Left kidney (tissue), 8 donors: ENCODE measurements at places on chromosomes 2 and 18.

- DNase-seq, result no peak
These were observed 4.4 kb downstream of the XRCC5 start for GRCh38 chr2:216113572-216113971.

DNA sequence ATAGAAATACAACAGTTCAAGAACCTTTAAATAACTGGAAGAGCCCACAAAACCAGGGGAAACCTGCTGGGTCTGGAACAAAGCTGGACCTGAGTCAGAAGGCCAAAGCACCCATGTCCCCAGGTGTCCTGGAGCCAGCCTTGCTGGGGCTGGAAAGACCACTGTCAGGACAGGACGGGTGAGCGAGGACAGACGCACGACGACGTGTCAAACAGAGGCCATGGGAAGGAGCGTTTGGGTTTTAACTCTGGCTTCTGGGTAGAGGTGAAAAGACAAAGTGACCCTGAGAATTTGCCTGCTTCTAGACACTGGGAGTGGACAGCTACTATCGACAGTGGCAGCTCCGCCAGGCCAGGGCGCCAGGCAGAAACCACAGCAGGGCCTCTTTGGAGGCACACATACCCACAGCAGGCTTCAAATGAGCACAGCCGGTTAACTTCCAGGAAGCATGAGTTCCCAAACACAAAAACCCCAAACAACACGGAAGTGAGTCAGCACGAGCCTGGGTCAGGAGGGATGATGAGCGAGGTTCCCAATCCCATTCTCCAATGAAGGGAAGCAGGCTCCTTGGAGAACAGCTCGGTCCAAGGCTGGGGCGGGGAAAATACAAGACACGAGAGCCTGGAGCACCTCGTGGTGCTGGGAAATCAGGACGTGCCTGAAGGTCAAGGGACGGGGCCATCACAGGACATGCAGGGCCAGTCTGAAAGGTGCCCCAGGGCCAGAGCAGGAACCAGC lies 208.0 kb downstream of the TWIST2 start:
- no peak for DNase-seq

- no peak for DNase-seq
These were observed 47.3 kb downstream of the WDFY1 start for GRCh38 chr2:223897669-223898330.

DNA sequence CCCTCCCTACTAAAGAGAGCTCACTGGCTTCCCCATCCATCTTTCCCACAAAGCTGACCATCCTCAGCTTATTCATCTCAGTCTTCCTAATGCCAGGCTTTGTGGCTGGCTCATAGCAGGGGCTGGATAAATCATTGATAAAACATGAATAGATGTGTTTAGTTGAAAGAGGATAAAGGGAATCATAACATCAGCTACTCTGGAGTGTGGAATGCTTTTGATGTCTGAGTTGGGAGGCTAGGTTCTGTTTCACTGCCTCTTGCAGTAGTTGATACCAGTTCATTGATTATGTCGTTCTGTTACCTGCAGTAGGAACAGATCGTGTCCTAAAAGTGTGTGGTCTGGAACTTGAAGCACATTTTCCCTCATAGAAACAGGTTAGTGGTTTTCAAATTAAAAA lies 66.3 kb upstream of the HK2 start:
- no peak for DNase-seq

DNA sequence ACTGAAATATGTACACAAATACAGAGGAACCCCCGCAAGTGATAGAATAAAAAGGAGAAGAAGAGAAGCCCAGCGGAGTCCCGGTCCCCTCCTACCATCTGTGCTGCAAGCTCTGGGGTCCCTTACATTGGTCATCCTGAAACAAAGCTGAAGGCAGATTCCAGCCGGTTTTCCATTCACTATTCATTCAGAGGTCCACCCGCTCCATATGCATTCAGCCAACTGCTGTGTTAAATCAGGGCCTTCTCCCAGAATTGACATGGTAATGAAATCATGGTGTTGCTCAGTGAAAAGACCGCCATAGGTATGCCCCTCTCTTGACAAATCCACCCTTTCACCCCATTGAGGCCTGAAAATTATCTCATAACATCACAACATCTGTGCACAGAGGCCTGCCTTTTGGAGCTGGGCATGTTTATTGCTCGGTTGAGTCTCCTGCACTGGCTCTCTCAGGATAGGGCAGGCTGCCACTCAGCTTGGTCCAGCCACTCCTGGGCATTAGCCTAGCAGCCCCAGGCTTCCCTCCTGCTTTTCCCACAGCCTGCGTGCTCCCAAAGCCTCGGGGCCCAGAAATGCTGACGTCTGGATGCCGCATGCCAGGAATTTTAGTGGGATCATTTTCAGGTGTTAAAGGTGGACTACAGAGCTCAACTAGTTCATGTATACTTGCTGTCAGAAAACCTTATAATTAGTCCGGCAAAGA lies 39.3 kb upstream of the ID2 start:
- DNase-seq, result no peak

DNA sequence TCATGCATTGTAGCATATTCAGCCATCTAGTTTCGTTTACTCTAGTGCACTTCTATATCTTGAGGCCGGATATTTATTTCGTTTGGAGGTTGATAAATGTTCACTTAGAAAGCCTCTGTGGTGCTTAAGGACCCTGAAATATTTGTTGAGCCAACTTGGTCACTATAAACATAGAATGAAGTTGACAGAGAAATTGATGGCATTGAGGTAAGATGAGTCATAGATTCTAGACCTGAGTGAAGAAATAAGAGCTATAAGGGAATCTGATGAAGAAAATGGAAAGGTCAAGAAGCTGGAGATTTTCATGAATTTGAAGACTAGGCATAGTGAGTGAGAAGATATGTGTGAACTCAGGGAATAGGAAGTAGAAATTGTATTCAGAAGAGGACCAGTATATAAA lies 35.9 kb downstream of the EPC2 start:
- DNase-seq, result no peak

DNA sequence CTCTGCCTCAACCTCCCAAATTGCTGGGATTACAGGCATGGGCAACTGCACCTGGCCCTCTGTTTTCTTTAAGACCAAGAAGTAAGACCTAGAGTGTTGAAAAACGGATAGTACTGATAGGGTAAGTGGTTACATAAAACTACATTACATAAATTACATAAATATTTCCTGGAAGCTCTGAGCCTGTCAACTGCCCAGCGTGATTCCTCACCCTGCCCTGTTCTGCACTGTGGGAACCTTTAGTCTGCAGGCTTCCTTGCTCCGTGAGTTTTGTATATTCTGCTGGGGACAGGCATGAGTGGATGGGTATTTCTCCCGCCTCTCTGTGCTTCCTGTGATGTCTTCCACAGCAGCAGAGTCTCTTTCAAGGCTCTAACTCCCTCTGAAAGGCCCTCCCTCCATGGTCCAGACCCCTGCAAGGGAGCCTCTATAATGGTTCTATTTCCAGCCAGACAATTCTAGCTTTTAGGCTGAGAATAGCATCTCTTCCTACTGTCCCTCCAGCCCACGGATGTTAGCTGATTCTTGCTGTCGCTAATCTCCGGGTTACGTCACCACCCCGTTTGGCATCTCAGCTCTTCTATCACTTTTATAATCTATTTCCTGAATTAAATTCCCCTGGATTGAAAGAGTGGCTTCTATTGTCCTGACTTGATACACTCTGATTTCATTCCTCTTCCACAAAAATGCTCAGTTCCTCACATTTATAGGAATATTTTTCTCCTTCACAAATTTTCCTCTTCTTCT lies 49.5 kb upstream of the PLEKHM3 start:
- no peak for DNase-seq

DNA sequence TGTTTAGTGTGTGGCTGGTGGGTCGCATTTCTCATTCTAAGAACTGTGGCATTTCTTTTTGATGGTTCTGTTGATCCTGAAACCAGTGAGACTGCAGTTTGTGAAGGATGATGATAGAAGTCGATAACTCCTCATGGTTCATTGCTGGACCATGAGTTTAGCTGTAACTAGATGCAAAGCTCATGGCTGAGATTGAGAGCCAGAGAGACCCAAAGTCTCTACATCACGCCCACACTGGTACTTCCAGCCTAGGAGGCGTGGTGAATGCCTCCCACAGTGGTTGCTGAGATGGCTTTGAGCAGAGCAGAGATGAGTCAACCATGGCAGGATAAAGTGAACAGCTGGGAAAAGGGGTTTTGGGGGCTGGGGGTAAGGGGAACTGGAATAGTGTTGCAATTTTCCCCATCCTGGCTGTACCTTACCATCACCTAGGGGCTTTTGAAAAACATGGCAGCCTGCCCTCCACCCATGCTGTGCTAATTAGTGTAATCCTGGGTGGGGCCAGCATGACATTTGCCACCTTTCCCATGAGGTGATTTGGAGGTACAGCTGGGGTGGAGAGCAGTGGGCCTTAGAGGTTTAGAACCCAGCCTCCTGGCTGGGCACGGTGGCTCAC lies 24.1 kb downstream of the INPP4A start:
- DNase-seq, result no peak

- DNase-seq, result no peak
These were observed 102.2 kb downstream of the MSTN start for GRCh38 chr2:189960346-189960745.

DNA sequence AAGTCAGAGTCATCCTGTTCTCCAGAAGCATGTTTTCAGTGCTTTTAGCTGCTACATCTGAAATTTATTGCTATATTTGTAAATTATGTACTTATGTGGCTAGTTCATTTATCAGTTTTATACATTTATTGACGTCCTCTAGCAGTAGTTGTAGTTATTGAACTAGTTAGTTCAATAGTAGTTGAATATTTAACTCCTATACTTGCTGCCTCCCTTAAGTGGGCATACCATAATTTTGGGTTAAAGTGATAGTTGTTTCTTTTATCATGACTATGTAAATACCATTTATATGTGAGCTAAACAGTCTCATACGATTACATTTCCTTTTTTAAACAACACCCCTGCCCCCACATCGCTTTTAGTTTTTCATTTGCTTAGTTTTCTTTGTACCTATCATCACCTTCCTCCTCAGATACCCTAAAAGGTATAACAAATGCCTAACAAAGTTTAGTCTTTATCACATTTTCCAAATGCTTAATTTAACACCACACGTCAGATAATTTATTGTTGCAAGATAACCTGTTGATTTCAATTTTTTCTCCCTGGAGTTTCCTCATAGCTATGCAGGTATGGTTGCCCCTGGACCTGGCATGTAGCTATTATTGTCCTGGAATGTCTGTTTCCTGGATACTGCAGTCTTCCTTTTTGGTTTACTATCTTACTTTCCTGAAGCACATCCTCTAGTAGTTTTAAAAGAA lies 8.8 kb downstream of the MAP4K4 start:
- DNase-seq, result no peak

DNA sequence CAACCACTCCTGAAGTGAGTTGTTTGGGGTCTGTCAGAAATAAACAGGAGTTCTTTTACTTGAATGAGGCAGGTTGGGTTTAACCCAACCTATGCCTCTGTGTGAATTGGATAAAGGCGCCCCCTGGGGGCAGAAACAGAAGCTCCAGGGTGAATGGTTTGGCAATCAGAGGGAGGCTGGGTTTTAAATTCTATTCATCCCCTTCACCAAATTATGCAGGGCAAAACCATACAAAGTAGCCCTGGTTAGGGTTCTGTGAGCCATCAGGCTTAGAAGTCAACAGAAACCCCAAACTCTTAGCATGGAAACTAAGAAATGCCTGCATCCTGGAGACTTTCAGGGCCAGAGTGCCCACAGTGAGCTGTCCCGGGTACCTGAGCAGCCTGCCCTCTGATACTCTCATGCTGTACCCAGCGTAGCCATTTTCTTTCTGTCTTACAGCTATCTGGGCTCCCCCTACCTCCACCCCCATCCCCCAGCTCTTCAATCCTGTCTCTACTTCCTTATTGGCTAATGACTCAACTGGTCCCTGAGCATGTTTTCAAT lies 241.5 kb downstream of the ICOS start:
- DNase-seq, result no peak

DNA sequence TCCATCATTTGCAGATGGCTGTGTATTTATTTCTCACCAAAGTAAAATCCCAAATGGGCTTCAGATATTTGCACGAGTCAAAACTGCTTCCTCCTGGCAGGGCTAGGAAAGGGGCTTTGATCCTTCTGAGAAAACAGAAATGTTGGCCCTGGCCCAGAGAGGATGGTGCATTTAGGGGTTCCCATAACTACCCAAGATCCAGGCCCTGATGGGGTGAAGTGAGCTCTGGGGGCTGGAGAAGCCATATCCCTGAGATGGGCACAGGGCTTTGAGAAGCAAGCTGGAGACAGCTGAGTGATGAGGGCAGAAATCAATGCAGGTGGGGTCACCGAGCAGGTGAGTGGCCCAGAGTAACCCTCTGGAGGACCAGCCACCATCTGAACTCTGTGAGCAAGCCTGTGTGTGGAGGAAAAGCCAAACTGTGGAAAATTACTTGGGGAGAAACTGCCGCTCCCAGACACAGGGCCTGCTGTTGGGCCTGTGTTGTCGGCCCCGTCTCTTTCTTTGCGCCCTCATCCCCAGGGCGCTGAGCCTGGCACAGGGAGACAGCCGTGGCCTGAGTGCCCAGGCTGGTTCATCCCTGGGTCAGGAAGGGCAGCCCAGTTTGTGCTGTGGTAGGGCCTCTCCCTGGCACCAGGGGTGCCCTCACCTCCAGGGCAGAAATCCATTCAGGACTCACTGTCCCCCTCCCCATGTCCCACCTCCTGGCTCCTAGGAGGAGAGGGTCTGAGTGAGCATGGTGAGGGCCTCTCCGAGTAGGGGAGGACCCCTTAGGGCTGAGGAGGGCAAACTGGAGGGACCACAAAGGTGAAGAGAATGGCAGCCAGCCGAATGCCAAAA lies 167.8 kb upstream of the HAAO start:
- no peak for DNase-seq

DNA sequence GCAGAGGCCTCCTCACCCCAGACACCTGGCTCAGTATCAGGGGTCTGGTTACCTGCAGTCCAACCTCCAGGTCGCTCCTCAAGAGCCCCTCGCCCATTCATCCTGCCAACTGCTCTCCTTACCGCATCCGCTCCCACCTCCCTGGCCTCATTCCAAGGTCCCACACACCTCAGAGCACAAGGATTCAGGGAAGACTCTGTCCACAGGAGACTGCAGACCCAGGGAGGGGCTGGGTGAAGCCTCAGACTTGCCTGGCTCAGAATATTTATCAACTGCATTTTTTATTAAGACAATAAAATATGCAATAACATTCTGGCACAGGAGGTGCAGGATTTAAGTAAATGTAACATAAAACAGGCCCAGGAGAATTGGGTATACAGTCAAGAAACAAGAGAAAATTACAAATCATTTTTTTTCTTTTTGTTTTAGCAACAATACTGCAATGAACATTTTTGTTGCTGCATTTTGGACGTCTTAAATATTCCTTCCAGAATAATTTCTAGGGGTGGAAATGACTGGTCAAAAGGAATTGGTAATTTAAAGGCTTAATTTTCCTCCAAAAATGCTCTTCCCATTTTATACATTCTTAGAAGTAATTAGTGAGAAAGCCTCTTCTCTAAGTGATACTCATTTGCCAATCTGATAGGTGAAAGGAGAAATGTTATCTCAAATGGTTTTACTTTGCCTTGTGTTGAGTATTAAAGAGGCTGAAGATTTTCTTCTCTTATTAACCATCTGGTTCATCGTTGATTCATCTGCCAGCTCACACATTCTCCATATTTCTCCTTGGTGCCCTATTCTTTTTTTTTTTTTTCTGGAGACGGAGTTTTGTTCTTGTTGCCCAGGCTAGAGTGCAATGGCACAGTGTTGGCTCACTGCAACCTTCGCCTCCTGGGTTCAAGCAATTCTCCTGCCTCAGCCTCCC lies 42.5 kb downstream of the TEX44 start:
- DNase-seq, result no peak

GRCh38 chr2:149662556-149662955 lies 75.0 kb upstream of the MMADHC start:
- DNase-seq, result no peak
